ENCODE measurements at places on chromosomes 5 and 9.

- DNase-seq: no peak
Measured at GRCh38 chr9:133845440-133845839, 107.3 kb upstream of the SARDH start.

GRCh38 chr5:116044073-116044472, 11.8 kb downstream of the ARL14EPL start:
- DNase-seq: no peak

DNA sequence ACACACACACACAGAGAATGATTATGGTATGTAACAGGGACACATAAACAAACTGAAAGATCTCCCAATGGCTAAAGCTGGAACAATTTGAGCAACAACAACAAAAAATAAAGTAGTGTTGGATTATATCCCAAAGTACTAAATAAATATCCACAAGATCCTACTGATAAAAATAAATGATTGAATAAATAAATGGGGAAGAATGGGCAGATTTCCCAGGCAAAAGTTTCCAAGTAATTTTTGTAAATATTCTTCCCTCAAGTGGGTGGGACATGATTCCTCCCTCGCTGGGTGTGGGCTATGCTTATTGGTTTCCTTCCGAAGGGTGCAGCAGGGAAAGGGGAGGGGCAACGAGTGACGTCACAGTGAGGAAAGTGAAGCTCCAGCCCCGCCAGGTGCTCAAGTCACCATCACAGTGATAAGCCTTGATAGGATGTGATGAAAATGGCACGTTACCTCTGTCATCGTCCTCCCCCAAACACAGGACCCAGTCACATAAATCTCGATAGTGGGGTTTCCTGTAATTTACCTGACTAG, 295.3 kb downstream of the DRD1 start:
- no peak for DNase-seq

DNA sequence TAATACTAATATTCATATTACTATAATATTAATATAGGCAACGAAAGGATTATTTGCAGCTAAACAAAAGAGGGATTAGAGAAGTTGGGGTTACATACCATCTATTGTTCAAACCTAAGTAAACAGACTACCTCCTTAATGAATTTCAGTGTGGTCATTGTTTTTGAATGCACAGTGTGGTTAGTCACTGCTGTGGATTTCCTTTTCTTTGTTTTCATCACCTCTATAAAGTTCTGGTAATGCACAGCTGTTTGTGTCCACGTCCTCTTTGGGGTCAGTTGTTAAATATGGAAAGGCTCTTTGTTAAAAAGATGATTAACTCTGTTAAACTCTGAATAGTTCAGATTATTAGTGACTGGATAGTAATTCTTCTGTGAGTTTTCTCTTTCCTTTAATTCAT, 233.6 kb downstream of the MAST4 start:
- DNase-seq: peak; percentile 19

DNA sequence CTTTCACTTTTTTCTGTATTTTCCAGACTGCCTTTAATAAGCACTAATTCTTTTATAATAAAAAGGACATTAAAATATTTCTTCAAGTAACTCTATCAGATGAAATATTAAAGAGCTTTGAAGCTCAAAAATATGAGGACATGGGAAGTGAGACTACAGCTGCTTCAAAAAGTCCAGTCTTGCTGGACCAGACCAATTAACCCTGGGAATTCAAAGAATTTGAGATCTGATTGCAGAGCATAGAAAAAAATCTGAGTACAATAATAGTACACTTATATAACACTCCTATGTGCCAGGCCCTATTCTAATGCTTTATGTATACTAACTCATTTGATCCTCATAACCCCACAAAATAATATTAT, 9.8 kb downstream of the TMEM245 start:
- DNase-seq: no peak

- DNase-seq: peak; percentile 98
Measured at GRCh38 chr5:90983148-90983547, 400.0 kb downstream of the ARRDC3 start.

DNA sequence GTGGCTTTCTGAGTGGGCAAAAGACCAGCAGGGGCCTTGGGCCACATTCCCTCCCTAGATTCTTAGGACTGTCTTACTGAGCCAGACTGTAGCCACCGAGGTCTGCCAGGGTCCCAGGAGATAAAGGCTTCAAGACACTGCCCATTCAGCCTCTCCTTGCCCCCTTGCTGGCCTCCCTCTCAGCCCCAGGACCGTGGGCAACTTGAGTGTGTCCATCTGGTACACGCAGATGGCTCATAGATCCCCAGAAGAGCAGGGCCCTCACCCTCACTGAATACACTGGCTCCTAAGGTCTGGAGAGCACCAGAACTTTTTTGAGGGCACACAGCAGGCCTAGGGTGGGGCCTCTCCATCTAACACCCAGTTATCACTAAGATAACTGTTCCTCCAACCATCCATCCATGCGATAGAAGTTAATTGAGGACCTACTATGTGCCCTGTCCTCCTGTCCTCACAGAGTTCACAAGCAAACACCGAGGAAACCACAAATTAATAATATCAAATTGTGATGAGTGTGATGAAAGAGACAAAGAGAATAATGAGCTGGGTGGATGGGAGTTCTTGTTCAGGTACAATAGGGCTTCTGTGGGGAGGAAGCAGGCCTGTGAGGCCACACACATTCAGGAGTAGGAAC, 4.9 kb upstream of the PDGFRB start:
- DNase-seq: no peak

DNA sequence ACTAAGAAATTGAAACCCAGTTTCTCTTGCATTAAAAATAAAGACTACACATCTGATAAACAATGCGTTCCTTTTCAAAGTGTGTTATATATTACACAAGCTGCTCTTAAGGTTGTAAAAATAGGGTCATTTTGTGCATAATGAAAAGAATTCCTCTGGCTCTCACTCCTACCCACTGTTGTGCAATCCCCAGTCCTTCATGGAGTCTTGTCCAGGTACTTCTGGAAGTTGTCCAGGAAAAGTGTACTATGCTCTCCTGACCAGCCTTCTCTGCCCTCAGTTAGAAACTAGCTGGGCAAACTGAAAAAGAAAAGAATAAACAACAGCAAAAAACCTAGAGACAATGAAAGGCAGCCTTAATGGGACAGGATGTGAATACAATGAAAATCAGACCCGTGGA, 345.5 kb upstream of the PAPPA start:
- DNase-seq: peak; percentile 59

- DNase-seq: peak; percentile 75
Measured at GRCh38 chr5:91074615-91075014, 308.5 kb downstream of the ARRDC3 start.

- DNase-seq: no peak
Measured at GRCh38 chr5:177982072-177982727, 13.8 kb downstream of the PROP1 start.

DNA sequence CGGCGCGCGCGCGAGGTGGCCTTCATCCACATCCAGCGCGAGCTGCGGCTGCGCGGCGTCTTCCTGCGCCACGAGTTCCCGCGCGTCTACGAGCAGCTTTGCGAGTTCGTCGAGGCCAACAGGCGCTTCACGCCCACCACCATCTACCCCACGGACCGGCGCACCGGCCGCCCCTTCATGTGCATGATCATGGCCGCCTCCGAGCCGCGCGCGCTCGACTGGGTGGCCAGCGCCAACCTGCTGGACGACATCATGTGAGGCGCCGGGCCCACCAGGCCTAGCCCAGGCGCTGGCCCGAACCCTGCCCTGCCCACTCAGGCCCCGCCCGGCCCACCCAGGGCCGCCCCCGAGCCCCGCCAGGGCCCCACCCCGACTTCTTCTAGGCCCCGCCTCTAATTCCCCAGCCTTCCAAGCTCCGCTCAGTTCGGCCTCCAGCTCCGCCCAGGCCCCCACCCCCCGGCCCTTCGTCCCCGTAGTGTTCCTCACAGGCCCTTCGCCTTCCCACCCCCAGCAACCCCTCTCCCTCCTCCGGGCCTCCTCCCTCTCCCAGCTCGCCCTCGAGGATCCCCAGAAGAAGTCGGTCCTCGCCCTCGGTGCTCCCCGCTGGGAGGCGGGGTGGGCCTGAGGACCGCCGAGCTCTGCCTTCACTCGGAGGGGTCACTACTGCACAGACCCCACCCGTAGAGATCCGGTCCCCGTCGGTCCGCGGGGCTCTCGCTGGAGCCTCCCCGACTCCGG, 2.0 kb upstream of the PHPT1 start:
- DNase-seq: peak; percentile 66
